ENCODE measurements at places on chromosomes 5 and 9. TPM values are rescaled to one million over a fixed set of nuclear protein-coding genes. Genes with fewer than 3 reads are reported as not detected.

GRCh38 chr5:4643190-4643589 is 496.9 kb upstream of the ADAMTS16 start:
- DNase-seq, result no peak

GRCh38 chr5:6321078-6321477 is 57.3 kb downstream of the MED10 start:
- DNase-seq, result no peak

DNA sequence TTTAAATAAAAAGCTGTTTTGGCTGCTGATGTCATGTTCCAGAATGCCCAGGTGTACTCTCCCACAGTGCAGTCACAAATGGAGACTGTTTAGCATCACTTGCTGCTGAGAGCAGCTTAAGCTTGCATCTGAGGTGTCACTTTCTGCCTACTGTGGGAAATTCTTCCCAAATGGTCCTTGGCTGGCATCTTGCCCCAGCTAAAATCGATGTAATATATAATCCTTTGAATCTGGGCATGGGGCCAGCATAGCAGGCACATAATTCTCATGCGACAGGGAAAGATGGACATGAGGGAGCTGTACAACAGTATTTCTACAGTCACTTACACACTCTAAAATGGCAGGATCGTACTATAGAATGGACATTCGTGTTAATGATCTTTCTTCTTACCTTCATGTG is 144.3 kb downstream of the MACIR start:
- no peak for DNase-seq

DNA sequence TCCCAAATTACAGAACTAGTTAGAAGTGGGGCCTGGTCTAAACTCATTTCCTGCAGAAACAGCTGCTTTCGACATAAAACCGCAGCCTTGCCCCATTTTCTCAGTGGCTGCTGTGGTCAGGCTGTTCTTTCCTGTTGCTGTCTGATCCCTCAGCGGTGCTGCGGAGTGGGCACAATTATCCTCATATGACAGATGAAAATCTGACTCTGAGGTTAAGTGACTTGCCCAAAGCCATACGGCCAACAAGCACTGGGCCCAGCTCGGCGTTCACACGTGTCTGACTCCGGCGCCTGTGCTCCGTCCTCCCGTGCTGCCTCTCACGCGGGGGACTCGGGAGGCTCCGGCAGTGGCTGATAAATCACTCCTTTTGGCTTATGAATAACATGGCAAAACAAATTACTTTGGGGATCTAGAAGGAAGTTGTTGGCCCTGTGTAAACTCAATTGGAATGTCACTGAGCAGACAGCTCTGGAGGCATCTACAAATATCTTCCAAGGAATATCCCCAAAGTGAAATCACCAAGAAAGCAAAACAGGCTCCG is 142.6 kb upstream of the LMX1B start:
- peak; percentile 85 for DNase-seq

DNA sequence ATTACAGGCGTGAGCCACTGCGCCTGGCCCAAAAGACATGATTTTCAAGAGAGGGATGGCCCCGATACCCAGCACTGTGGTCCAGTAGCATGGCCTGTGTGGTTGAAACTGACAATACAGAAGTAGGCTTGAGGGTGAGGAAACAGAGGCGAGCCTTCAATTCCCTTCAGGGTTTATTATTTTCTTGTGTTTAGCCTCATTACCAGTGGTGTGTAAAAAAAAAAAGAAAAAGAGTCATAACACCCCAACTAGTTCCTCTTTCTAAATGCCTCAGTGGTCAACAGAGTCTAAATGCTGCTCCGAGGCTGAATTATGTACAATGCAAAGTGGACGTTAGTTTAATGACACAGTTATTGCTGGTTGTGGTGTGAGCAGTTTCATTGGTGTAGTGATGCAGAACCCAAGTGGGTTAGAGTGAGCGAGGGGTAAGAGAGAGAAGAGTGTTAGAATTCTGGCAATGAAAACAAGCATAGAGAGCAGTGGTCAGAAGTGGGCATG is 58.8 kb downstream of the SNX30 start:
- DNase-seq, result no peak

DNA sequence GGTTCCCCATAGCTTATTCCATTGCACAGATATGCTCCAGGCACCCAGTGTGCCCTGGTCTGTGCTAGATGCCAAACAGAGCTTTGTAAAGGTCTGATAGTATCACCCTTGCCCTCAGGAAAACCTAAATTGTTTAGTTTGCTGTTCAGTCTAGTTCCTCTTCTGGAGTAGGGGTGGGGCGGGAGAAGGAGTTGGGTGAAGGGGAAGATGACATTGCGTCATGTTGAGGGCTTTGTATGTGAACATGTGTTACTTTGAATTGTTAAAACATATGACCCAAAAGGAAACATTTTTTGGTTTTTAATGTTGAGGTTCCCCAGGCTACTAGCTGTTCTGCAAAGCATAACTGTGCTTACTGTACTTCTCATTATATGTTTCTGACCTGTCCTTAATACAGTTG is 40.6 kb downstream of the HACD4 start:
- DNase-seq, result no peak

- DNase-seq, result no peak
These were observed 59.5 kb upstream of the FOXI1 start for GRCh38 chr5:170046241-170046640.

DNA sequence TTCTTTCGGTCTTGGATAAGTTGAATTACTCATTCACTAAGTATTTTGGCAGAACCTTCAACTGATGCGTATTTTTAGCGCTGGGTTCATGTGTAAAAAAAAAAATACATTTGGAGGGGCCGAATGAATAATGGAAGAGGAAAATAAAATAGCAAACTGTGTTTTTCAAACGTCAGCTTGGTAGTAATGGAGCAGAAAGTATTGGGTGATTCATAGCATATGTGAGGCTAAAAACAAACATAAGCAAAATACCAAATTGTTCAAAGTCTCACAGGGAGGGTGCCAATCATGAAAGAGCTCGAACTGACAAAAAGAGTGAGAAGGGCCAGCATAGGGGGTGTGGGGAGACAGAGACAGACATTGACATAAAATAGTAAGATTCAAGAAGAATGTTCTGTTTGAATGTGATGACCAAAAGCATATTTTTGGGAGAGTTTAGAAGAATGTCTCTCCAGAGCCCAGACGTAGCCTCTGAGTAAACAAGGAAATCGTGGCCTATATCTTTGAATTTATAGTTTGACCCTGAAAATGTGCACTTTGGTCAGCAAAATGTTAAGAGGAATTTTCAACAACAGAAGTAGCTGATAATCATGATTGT is 174.9 kb upstream of the HMHB1 start:
- DNase-seq, result no peak

GRCh38 chr5:147685993-147686392 is 96.5 kb downstream of the JAKMIP2 start:
- no peak for DNase-seq

DNA sequence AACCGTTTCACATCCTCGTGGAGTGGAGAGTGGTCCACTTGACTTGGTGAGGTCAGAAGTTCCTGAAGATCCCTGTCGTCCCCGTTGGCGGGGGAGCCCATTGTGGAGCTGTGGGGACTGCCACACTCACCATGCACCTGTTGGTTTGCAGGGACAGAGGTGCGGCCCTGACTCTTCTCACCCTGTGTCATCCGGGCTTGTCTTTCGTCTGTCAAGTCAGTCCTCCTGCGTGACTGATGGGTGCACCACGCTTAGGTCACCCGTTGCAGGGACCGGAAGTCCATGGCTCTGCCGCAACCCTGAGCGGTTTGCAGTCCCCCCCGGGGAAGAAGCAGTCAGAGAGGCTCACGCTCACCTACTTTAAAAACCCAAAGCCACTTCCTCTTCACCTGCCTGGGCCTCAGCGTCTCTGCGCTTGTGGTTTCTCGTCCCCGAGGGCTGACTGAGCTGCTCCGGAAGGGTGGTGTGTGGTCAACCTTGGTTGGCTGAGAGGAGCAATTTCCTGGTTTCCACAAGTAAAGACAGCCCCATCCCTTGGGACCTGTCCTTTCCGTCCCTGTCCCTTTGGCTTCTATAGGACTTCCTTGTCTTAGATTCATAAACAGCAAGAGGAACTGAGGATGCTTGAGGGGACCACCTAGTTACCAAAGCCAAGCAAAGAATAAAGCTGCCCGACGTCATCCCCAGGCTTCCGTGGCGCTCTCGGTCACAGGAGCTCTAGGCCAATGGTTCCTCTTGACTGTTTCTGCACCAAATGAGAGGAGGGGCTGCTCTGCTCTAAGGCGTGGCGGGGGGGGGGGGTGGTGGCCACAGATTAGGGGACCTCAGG is 53.2 kb downstream of the USP20 start:
- peak; percentile 97 for DNase-seq

DNA sequence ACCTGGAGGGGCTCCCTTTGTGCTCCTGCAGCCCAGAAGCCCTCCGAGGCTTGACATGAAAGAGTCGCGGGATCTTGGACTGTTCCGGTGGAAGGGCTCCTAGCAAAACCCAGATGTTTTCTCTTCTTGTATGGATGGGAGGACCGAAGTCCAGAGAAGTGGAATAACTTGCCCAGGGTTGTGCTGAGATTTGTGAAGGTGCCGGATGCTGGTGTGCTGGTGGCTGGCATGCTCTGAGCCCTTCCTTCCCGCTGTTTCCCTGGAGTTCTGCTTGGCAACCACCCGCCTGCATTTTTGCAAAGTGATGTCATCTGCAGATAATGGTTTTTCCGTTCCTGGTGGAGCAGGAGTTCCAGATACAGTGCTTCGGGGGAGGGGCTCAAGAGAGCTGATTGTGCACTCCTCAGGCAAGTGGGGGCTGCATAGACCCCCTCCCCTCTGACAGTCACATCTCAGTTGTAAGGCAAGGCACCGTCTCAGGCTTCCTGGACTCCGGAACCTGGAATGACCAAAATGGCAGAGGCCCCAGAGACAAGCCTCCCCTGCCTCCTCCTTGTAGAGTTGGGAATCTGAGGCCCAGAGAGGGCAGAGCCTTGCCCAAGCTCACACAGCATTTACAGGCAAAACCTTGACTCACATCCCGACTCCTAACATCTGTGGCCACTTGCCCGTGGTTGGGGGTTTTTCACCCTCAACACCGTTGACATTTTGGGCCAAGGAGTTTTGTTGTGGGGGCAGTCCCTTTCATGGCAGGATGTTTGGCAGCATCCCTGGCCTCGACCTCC is 157.0 kb downstream of the RGS3 start:
- no peak for DNase-seq

PIP5K1B gene
- total RNA-seq, result not detected

DIAPH1 gene
- total RNA-seq, result 211 TPM

All from CD4-positive, alpha-beta memory T cell (primary cell).